ENCODE measurements at places on chromosomes 12 and 14.

DNA sequence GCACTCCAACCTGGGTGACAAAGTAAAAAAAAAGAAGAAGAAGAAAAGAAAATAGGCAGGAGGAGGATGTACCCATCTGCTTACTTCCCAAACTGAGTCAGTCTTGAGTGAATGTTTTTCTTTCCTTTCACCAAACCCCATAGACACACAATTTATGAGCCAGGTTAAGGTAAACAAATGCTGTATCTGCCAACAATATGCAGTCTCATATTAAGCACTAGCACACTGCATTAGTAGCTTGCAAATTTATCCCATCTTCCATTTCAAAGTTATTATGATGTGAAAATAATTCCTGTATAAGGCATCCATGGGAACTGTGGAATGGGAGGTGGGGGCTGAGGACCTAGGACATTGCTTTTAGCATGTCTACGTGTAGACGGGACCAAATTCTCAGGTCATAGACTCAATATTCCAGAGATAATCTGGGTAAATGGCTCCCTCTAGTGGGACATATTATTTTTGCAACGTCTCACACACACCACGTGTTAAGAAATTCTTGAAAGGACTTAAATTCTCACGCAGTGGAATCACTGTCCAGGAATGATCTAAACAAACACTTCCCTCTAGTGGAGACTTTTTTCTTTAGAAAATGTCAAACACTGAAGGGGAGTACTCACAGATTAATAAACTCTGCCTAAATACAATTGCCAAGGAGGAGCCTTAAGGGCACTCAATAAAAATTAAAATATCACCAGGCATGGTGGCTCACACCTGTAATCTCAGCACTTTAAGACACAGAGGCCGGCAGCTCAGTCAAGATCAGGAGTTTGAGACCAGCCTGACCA is 17.1 kb upstream of the OR10P1 start:
- DNase-seq, result no peak

DNA sequence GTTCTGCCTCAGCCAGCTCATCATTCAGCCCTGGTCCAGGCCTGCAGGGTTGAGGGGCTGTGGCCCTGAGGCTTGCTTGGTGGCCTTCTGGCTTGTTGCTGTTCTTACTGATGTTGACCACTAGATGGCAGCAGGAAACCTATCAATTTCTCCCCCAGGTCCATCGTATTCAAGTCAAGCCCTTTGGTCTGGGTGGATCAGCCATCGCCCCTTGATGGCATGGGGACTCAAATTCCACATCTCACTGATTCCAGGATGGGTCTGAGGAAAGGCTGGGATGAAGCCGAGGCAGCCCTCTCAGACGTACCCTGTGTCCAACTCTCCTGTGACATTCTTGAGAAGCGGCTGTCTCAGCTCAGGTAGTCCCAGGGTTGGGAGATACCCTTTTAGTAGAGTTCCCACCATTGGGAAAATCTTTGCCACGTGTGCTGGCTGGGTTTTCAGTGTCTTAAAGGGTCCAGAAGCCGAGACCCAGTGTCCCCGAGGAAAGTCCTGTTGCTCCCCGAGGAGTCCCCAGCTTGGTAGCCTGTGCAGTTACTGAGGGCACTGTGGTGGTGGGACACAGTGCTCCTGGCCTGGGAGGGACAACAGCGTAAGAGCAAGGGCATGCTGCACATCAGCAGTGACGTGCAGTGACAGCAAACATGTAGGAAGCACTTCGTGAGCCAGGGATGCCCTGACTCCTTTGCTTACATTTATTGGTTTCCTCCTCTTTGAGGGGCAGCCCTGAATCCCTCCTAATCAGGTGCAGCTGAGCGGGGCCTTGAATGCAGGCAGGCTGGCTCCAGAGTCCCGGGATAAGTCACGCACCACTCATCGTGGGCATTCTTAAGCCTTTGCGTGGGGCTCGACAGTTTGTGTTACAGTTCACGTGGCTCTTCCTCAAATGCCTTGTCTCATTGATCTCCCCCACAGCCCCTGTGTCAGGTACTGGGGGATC is 58.6 kb downstream of the TSPAN9 start:
- no peak for DNase-seq

- DNase-seq, result no peak
These were observed 6.1 kb upstream of the BDKRB2 start for GRCh38 chr14:96198430-96199130.

DNA sequence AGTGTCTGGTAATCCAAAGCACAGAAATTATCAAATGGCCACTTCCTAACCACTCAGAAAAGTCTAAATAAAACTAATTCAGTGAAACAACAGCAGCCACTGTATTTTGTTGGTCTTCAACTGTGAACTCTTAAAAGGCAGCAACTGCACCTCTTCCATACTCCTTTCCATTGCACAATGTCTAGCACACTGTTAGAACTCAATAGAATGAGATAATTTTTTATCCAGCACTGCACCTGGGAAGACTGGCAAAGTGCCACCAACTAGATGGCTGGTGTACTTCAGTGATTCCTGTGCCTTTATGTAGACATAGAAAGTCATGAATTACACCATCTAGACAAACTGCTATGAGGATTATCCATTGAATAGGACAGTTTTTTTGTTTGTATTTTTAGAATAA is 26.2 kb downstream of the LGR5 start:
- no peak for DNase-seq

DNA sequence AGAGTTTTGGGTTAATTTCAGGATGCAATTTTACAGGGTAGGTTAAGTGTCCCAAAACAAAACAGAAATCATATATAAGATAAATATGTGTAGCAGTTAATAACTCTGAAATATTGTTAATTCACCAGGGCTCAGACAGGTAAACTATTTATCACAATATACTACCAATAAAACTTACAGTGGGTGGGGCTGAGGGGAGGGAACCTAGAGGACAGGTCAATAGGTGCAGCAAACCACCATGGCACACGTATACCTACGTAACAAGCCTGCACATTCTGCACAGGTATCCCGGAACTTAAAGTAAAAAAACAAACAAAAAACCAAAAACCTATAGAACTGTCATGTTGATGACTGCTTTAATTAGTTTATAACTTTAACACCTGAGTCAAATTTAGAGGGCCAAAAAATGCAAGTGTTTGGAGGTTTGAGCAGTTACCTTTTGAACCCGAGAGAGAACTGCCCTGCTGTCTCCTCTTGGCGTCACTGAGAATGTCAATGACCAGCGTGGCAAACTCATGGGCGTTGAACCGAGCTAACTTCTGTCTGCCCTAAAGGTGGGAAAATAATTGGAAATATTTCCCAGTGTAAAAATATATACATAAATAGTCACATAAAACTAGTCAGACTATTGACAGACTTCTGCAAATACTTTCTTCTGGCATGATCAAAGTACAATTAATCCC is 36.6 kb downstream of the GIT2 start:
- DNase-seq, result no peak

Data from mucosa of descending colon (tissue), 3 donors.